ENCODE measurements at places on chromosomes 7 and 10.

- DNase-seq, result no peak
These were observed 28.2 kb downstream of the GIMAP4 start for GRCh38 chr7:150595361-150595760.

- no peak for DNase-seq
These were observed 66.7 kb downstream of the DLG5 start for GRCh38 chr10:77859865-77860282.

GRCh38 chr10:29131952-29132547, 156.8 kb upstream of the LYZL1 start:
- DNase-seq, result no peak

- no peak for DNase-seq
These were observed 1.3 kb downstream of the INPP5A start for GRCh38 chr10:132538790-132539421.

GRCh38 chr10:48456808-48457761, 147.8 kb downstream of the ARHGAP22 start:
- no peak for DNase-seq

GRCh38 chr10:102274062-102274461, 28.7 kb downstream of the GBF1 start:
- no peak for DNase-seq

DNA sequence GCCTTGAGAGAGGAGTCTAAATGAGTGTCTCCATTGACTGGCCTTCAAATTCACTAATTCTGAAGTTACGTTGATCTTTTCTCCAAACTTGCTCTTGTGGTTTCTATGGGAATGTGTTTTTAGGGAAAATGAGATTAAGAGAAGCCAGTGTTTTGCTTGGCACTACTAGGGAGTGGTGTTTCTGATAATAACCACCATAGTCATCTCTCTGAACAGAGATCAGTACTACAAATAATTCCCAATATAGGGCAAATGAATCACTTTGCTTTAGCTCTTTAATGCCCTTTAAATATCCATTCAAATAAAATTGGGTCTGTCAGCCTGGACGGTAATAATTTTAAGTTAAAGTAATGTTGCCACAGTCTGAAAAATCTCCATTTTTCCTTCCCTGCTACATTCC, 90.8 kb downstream of the NRF1 start:
- no peak for DNase-seq

- no peak for DNase-seq
These were observed 51.3 kb downstream of the TCAF1 start for GRCh38 chr7:143850682-143851081.

- DNase-seq, result no peak
These were observed 10.1 kb upstream of the GDF10 start for GRCh38 chr10:47289921-47290320.

- DNase-seq, result no peak
These were observed 168.4 kb downstream of the BTAF1 start for GRCh38 chr10:92091965-92092364.

- DNase-seq, result no peak
These were observed 29.2 kb downstream of the ELMO1 start for GRCh38 chr7:37419496-37419895.

- no peak for DNase-seq
These were observed 31.6 kb upstream of the ITGB8 start for GRCh38 chr7:20299145-20299544.

GRCh38 chr7:129341816-129342806, 92.1 kb upstream of the STRIP2 start:
- DNase-seq, result no peak

DNA sequence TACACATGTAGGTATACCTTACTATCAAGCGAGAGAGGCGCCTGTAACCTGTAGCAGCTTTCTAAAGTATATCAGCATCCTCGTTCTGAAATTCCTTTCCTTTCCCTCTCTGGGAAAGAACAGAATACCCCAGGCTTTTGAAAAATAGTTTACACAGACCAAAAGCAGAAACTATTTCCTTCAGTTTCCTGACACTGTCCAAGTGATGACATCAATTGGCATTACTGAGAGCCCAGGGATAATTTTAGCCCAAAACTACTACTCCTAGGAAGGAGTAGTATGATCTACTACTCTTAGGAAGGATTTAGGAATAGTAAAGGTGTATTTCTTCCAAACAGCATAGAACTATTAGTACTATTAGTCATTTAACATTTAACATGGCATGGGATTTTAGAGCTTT, 6.0 kb downstream of the GNG11 start:
- DNase-seq, result no peak

DNA sequence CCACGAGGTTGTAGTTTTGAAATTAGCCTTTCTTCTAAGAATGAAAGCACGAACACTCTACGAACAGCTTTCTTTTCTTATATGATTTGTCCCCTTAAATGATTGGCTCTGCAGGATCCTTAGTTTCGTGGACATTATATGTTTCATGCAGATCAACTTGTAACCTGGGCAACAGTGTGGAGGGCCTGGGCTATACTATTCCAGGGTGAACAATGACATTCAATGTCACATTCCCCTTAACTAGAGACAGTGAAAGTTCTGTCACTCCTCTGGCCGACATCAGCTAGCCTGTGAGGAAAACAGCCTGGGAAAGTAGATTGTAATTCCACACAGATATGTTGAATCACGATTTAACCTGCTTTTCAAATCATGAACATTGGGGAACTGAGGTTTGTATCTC, 23.4 kb downstream of the TAS2R16 start:
- DNase-seq, result no peak

DNA sequence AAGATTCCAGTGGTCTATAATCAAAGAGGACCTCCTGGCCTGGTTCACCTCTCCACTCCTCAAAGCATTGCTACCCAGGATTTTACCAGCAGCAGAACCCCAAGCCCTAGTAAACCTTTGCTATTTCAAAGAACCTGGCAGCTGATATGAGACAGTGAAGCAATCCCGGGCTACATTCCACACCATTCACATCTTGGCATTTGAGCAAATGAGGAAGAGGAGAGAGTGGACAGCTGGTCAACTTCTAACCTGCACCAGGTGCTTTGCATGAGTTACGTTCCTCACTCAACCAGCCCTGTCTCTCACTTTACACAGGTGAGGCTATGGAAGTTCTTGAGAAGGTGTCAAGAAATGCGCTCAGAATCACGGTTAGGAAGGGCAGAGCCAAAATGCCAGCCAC, 1.1 kb downstream of the CCDC3 start:
- DNase-seq, result no peak

DNA sequence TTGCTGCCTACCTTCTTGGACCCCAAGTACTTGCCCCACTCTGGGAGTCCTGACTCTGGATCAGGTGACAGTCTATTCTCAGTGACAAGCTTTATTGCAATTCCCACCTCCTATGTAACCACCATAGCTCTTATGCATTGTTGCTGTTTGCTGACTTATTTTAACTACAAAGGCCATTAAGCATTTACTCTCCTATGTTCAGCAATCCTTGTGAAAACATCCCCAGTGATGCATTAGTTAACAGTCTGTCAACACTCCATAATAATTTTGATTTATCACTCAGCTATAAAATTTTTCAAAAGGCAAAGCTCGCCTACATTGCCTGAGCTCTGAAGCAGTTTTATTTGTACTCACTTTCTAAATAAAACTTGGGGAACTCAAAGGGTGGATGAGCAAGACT, 871.8 kb upstream of the SORCS1 start:
- no peak for DNase-seq

GRCh38 chr7:74672343-74672915, 14.9 kb downstream of the GTF2I start:
- no peak for DNase-seq

- no peak for DNase-seq
These were observed 34.8 kb downstream of the VKORC1L1 start for GRCh38 chr7:65907501-65908198.
